ENCODE measurements at places on chromosomes 3 and 15.

DNA sequence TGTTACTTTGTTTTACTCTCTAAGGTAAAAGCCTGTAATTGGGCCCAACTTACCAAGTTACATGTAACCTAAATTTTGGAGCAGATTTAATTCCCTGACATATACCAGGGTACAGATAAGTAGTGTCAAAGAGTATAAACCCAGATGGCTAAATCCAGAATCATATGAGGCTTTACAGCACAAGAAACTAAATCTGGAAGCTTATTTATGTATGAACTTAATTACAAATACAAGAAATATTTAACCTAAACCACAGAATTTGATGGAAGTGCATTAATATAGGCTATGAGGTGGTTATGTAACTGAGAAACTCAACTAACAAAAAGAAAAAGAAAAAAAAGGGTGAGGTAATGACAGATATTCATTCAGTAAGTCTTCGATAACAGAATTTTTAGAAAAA is 930.2 kb upstream of the ALCAM start:
- DNase-seq: no peak

DNA sequence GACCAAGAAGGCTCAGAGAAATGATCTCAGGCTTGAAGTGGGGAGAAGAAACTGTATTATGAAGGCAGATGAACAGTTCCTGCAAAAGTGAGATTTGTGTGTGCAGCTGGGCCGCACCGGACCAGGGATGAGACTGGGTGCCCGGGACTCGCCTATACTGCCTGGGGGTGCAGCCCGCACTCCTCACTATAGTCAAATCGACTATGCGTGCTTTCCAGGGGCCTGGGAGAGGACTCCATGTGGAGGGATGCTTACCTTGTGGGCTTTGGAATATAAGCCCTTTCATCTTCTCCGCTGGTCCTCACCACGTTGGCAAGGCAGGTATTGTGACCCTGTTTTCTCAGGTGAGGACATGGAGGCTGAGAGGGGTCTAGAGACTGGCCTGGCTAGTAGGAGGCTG is 32.9 kb upstream of the APOD start:
- no peak for DNase-seq

DNA sequence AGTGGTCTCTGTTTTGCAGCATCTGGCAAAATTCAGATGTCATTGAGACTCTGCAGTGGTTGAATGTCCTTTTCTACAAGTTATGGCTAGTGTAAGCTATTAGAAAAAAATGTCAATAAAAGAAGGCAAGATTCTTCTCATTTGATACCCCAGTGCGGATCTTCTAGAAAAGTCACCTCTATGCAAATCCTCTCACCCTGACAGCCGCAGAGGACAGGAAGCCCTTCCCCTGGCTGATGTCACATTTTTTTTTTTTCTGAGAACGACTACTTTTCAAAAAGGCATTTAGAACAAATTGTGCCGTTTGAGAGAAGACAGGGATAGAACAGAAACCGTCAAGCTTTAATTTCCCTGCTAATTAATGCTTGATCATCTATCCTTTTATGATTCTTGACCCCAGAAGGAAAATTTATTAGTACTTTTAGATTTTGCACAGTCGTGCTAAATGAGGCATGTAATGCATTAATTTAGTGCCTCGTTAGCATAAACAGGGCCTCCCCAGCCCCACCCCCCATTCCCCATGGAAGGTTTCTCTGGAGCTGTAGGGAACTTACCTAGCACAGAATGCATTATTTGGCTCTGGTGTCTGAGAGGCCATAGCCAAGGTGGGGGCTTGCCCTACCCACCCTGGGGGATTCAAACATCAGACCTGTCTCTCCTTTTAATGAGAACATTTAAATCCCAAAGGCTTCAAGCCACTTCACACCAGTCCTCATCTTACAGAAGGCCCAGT is 183.8 kb downstream of the OPA1 start:
- no peak for DNase-seq

DNA sequence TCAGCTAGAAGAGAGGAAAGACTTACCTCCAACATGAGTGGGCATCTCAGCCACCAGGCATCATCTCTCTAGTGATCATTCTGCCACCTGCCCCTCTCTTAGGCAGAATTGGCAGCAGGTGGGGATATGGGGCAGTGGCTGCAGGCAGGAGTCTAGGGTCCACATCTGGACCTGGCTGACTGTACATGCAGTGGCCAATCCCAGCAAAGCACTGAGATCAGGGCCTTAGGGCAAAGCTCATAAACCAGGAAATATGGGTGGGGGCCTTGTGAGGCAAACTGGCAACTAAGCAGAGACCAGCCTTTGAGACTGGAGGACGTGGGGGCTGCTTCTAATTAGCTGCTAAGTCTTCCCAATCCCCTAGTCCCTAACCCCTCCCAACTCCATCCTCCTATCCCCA is 12.9 kb downstream of the POMGNT2 start:
- no peak for DNase-seq

DNA sequence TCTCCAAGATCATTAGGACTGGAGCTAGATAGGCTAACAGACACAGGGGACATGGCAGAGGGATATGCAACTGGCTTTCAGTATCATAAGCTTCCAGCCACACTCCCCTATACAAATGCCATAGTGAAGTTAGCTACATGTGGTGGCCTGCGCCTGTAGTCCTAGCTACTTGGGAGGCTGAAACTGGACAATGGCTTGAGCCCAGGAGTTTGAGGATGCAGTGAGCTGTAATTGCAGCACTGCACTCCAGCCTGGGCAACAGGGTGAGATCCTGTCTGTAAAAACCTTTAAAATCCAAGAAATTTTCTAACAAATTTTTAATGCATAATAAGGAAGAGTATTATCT is 37.3 kb downstream of the DLG1 start:
- no peak for DNase-seq

- peak; percentile 31 for DNase-seq
These were observed 441.3 kb downstream of the MAGI1 start for GRCh38 chr3:65597226-65597951.

- DNase-seq: no peak
These were observed 357.9 kb downstream of the RORA start for GRCh38 chr15:60871152-60871551.

Data from left cardiac atrium (tissue), 4 donors.